ENCODE measurements at places on chromosomes 1 and 21.

DNA sequence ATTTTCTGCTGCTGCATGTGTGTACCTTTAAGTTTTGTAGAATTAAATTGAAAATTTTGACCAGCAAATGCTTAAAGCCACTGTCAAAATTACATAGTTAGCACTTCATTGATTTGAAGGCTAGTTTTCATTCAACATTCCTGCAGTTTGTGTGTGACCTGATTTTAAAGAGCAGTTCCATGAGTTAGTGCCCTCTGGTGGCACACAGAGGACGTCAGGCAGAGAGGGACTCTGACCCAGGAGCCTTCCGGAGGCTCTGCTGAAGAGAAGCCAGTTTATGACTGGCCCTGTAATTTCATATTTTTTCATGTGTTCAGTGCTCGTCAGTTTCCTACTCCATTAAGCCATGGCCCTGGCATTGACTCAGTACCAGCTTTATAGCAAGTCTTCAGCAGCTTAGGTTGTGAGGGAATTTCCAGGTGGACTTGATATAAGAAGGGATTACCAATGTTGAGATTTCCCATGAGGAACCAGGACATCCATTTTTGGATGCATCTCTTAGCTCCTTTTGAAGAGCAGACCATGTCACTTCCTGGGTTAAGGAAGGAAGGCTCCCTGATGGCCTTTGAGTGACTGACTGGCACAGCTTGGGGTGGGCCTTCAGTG, 104.7 kb downstream of the CAMTA1 start:
- DNase-seq, result no peak

- no peak for DNase-seq
These were observed 5.6 kb upstream of the ERO1B start for GRCh38 chr1:236287356-236287755.

- DNase-seq, result no peak
These were observed 2.0 kb downstream of the COL24A1 start for GRCh38 chr1:86154571-86155050.

- no peak for DNase-seq
These were observed 19.4 kb downstream of the EXTL2 start for GRCh38 chr1:100875228-100875627.

DNA sequence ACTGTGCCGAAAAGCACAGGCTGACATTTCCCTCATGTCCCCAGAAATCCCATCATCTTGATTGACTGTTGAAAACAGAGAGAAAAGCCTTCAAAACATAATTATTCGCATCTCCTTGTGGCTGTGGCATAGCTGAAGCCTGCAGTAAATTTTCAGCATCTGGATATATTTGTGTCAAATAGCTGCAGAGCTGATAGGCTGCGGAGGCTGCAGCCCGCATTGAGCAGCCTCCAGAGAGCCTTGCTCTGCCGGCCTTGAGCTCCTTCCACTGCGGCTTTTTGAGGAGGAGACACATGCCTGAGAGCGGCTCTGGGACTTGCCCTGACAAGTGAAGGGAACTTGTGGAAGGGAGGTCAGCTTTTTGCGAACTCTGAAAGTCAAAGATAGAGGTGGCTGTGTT, 144.7 kb downstream of the RYR2 start:
- DNase-seq, result no peak

- DNase-seq, result no peak
These were observed 10.2 kb downstream of the IL24 start for GRCh38 chr1:206907304-206907991.

- no peak for DNase-seq
These were observed 6.6 kb downstream of the ADORA1 start for GRCh38 chr1:203133970-203134725.

GRCh38 chr1:84988588-84988987, 8.3 kb downstream of the MCOLN2 start:
- DNase-seq, result no peak

DNA sequence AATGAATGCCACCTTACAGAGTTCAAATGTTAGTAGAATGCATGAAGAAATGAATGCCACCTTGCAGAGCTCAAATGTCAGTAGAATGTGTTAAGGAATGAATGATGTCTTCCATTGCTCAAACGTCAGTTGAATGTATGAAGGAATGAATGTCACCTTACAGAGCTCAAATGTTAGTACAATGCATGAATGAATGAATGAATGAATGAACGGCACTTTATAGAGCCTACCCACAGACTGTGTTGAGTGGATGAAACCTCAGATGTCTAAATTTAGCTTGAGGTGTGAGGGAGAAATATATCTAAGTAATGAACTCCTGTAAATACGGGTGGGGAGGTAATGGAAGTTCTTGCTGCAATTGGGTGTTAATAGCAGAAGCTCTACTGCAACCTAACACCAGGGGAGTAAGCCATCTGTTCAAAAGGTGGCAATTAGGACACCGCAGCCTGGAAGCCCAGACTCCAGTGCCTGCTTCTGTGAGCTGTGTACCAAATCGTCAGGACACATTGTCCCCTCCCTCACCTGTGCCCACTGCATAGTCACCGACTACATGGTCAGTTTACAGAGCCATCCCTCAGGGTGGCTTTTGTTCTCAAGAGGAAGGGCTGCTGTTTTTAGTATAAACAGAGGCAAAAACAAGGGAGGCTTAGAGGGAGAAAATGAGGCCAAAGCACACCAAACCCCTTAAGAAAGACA, 26.7 kb downstream of the SUSD4 start:
- DNase-seq, result no peak

GRCh38 chr1:29397256-29397590, 160.9 kb downstream of the PTPRU start:
- DNase-seq, result no peak

- DNase-seq, result no peak
These were observed 331.1 kb upstream of the DEPDC1 start for GRCh38 chr1:68828013-68828412.

DNA sequence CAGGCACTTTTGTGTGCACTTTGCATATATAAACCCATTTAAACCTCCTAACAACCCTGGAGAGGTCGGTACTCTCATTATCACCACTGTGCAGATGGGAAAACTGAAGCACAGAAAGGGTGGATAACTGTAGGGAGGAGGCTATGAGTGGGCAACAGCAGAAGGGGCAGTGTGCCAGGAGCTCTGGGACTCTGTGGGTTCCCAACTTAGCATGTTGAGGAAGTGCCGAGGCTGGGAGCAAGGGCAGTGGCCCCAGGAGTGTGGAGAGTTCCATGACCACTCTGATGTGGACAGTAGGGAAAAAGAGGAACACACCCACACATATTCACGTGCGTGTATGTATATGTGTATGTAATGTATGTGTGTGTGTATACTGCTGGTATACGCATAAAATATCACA, 25.7 kb upstream of the KCNC4 start:
- DNase-seq, result no peak

GRCh38 chr1:229169399-229169798, 101.5 kb upstream of the RAB4A start:
- DNase-seq, result no peak

DNA sequence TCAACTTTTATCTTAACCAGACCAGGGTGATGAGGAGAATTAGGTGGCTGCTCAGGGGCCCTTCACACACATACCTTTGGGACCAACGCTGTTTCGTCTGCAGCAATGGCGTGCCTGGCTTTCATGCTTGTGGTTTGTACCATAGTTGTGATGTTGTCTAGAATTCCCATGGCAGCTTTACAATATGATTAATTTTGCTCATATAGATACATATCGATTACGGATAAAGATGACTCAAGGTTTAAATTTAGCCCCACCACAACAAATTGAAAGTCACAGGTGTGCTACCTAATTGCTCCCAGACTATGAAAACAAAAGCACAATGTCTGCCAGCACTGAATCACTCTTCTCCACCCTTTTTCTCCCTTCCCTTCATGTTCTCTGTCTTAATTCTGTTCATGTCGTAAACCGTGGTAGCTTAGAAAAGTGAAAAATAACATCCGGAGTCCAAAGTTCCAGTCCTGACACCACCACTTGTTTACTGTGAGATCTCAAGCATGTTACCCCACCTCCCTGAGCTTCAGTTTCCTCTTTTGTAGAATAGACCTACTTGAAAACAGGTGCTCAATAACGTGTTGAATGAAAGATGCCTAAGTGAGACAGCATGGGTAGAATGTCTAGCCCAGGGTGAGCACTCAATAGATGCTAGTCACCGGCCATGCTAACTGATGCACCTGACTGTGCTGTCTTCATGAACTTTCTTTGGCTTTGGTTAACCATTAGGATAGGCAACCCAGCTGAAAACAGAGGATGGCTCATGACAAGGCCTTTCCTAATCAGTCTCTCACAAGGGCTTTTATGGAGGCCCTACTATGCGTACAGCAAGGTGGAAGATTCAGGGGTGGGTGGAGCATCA, 22.1 kb upstream of the JUN start:
- no peak for DNase-seq

DNA sequence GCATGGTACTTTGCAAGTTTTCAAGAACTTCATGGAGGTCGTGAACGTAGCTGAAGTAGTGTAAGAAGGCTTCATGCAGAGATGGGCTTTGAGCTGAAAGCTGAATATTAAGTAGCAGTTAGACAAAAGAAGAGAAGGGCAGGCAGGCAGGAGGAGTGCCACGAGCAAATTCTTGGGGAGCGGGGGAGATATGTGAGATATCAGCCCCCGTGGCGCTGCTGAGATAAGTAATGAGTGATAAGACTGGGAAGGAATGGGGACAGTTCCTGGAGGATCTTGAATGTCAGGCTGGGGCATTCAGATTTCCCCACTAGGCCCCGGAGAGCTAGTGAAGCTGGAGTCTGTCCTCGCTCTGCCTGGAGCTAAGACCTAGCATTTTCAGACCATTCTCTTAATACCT, 27.9 kb upstream of the KIRREL1 start:
- no peak for DNase-seq

GRCh38 chr1:175628548-175629317, 114.7 kb downstream of the TNR start:
- no peak for DNase-seq

- DNase-seq, result no peak
These were observed 51.5 kb downstream of the RPL5 start for GRCh38 chr1:92883297-92883696.

- DNase-seq, result peak; percentile 21
These were observed 63.4 kb upstream of the NEK2 start for GRCh38 chr1:211738691-211739301.
